ENCODE measurements at places on chromosomes 12 and 14.

GRCh38 chr12:52070185-52070925 lies 577 bp downstream of the ATG101 start:
- no peak for DNase-seq

GRCh38 chr12:76119887-76120286 lies 35.4 kb upstream of the NAP1L1 start:
- no peak for DNase-seq

DNA sequence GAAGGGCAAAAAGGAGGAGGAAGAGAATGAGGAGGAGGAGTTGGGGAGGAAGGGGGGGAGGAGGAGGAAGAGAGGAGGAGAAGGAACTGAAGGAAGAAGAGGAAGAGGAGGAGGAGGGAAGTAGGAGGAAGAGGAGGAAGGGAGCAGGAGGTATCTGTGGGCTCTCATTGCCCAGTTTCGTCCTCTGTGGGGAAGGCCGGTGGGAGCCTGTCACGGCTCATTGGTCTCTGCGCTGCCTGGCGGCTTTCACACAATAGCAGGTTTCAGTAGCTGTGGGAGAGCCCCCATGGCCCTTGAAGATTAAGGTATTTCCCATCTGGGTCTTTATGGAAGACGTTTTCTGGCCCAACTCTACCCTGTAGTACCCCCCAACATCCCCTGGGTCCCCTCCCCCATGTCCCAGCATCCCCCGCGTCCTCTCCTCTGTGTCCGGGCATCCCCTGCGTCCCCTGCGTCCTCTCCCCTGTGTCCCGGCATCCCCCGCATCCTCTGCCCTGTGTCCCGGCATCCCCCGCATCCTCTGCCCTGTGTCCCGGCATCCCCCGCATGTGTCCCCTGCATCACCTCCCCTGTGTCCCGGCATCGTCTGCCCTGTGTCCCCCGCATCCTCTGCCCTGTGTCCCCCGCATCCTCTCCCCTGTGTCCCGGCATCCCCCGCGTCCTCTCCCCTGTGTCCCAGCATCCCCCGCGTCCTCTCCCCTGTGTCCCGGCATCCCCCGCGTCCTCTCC lies 278.2 kb upstream of the SFSWAP start:
- peak; percentile 5 for DNase-seq

DNA sequence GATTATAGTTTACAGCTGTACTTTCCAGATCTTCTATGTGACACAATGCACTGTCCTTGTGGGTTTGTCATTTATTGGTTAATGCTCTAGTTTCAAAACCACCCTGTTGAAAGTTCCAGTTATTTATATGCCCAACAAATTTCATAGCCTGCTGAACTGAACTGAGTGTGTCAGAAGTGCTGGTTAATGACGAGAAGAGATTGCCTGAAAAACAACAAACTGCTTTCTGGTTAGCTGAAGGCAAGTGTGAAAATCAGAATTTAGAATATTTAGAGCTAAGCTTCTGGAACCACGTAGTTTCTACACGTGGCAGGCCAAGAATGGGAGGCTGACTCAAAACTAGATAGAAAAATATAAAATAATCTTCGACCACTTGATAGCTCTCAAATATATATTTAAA lies 19.1 kb upstream of the RIN3 start:
- DNase-seq = no peak

DNA sequence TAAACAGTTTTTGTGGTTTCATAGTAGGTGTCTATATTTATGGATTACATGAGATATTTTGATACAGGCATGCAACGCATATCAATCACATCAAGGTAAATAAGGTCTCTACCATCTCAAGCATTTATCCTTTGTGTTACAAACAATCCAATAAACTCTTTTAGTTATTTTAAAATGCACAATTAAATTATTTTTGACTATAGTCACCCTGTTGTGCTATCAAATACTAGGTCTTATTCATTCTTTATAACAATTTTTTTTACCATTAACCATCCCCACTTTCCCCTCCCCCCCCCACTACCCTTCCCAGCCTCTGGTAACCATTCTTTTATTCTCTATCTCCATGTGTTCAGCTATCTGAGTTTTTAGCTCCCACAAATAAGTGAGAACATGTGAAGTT lies 175.7 kb upstream of the FBXO33 start:
- DNase-seq = no peak

DNA sequence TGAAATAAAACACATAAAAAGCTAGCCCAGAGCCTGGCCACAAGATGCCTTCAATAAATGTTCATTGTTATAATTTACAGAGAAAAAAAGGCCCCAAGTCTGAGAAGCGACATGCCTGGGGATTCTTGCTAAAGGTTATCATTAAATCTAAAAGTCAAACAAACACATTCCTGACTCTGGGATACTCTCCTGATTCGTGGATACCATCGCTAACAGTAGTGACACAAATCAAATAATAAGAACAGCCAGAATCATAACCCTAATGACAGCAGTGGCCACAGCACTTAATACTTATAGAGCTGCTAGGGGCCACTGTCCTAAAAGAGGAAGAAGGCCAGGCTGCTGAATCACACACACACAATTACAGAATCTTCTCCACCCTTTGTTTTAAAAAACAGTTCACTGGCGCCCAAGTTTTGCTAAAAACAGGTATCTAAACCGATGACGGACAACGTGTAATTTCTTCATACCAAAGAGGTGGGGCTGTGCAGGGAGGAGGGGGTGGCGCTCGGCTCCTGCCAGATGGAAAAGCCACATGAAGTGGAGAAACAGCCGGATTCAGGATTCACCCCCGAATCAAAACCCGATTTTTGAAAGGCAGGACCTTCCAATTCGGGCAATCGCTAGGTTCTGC lies 1.2 kb downstream of the CLIP1 start:
- DNase-seq = no peak

DNA sequence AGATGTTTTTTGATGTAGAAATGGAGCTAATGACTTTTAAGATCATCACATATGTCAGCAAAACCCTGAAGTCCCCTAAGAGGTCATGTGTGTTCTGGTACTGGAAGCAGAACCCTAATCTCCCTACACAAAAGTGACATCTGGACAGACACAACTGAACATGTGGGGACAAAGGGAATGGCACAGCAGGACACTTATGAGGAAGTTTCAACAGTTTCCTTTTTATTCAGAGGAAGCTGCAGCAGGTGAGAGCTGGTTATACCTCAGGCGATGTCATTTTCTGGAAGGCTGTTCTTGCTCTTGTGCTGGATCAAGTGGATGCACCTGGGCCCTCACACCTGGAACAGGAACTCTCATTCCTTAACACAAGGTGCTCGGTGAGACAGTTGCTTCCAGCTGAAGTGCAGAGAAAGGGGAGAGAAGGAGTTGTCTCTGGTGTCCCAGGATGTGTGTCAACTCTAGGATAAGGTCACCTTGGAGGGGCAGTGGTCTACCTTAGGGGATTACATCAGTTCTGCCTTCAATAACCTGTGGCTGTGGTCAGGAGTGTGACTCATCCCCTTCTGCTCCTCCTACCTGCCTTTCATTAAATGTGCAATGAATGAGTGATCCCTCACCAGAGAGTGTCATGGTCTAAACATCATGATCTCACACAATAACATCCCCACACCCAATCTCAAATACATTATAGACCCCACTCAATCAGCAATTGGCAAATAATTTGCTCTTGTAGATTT lies 463.4 kb downstream of the TMEM121 start:
- DNase-seq = no peak

- DNase-seq = no peak
Measured at GRCh38 chr12:25715102-25715501, 162.0 kb upstream of the LMNTD1 start.

DNA sequence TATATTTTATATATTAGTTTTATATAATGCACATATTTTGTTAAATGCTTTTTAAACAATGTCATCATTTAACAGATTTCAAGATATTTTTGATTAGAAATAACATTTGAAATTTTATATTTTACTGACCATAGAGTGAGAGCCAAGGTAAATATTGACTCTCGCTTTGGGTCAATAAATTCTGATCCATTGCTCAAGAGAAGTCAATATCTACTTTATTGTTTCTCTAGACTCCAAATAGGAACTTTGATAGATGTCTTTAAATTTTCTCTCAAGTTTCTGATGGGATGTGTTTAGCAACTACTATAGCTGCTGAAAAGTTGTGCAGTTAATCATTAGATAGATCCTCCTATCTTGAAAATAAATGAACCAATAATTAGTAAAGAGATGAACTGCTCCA lies 61.4 kb upstream of the ATXN7L3B start:
- DNase-seq = no peak

- DNase-seq = no peak
Measured at GRCh38 chr12:94673496-94673895, 23.1 kb upstream of the TMCC3 start.

DNA sequence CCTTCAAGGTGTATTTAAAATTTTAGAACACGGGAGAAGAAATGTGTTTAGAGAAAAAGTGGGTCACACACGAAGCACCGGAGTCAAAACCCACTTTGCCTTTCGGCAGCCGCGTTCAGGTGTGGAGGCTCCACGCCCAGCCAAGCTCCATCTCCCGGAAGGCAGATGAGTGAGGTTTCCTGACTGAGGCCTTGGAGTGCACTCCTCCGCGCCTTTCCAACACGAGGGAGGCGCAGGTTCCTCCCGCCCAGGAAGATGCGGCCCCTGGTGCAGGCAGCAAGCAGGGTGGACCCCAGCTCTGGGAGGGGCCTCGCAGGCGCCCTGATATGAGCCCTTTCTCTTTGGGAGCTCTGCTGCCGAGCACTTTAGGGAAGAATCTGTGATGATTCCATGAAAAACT lies 22.5 kb downstream of the MTA1 start:
- DNase-seq = no peak

- no peak for DNase-seq
Measured at GRCh38 chr14:38883127-38883526, 219.9 kb downstream of the SEC23A start.

DNA sequence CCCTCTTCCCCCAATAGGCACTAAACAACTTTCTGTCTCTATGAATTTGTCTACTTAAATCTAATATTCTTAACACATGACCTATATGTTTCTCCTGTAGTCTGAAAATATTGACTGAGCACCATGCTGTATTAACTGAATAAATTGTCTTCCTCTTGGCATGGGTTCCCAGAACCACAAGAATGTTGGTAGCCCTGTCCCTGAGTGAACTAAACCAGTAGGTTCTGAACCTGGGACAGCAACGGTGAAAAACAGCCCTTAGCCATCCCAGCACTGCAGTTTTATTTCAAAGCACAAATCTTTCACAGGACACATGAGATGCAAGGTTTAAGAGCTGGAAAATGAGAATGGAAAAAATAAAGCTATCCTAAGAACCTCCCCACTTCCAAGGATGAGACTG lies 20.4 kb upstream of the HSP90B1 start:
- no peak for DNase-seq

- no peak for DNase-seq
Measured at GRCh38 chr12:64671681-64672080, 61.4 kb downstream of the RASSF3 start.

GRCh38 chr12:107404981-107405380 lies 280.6 kb upstream of the PWP1 start:
- DNase-seq = peak; percentile 22

- DNase-seq = no peak
Measured at GRCh38 chr12:66663611-66664010, 15.3 kb downstream of the GRIP1 start.

DNA sequence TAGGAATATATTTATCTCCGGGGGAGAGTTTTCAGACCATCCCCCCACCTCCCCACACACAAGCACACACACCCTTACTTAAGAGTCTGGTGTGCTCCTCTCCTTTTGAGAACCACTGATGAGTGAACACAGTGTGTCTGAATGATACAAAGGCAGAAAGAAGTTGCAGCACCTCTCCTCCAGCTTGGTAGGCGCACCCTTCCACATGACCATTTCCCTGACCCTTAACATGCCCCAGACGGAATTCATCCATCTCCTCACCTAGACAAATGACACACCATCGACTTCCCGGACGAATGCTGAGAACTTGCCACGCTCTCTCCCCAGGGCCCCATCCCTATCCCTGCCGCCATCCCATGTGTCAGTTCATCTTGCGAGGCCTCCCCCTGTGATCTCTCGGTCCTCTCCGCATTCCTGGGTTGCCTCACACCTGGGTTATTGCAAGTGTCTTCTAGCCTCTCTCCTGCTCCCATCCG lies 3.9 kb downstream of the TNFRSF1A start:
- DNase-seq = no peak

- DNase-seq = no peak
Measured at GRCh38 chr14:68495101-68496039, 297.5 kb downstream of the ZFP36L1 start.

- DNase-seq = no peak
Measured at GRCh38 chr14:101369194-101369915, 191.9 kb upstream of the DIO3 start.

GRCh38 chr12:34033628-34034296 lies 11.5 kb downstream of the ALG10 start:
- DNase-seq = no peak

GRCh38 chr14:68527329-68527851 lies 265.5 kb downstream of the ZFP36L1 start:
- DNase-seq = no peak

GRCh38 chr12:70732287-70732686 lies 95.1 kb upstream of the PTPRB start:
- peak; percentile 7 for DNase-seq

DNA sequence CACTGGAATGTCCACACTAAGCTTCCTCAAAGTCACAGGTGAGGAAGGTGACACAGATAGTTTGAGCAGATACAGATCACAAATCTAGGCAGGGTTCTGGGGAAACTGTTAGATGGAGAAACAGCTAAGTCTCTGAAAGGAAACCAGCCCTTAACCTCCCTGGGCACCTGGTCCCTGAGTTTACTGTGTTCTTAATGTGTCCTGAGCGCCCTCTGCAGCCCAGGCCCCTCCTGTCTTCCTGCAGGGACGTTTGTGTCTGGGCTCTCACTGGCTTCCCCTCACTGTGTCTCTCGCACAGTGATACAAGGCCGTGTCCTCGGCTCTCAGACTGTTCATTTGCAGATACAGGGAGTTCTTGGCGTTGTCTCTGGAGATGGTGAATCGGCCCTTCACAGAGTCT lies 684.3 kb downstream of the TMEM121 start:
- DNase-seq = no peak

DNA sequence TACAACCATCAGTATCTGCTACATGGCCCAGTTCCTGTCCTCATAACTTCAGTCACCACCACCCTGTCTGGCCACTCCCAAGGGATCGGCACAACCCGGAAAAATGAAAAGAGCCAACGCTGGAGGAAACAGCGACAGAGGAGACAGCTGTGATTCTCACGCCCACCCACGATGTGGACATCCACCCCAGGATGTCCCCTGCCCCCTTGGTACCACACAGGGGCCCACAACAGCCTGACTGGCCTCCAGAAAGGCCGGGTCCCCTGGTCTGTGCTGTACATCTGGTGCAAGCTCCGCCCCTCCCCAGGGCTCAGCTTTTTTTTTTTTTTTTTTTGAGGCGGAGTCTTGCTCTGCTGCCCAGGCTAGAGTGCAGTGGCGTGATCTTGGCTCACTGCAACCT lies 12.5 kb downstream of the RPS6KL1 start:
- DNase-seq = no peak

GRCh38 chr12:69610729-69611128 lies at the start of gene LRRC10:
LRRC10 (minus strand) TSS chr12:69610907; CDS start chr12:69610838, 69 bp downstream.
- DNase-seq = no peak

Data from NCI-H524 (cell line).